ENCODE measurements at places on chromosomes 3 and 15.

DNA sequence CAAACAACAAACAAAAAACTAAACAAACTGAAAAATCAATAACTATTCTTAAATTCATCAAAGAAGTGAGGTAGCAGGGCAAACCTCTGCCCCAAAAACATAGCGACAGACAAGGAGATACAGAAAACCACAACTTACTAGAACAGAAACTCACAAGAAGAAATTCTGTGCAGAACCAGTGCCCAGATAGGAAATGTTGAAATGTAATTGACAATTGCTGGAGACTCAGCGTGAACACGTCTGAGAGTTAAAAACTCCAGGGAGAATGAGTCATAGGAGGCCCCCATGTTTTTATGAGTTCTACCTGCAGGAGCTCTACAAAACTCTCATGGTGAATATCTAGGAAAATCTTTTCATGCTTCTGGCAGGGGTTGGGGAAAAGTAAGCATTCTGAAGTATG is 95.5 kb upstream of the SETMAR start:
- no peak overlapping the region for H3K27ac ChIP-seq
- no peak overlapping the region for H3K4me3 ChIP-seq
- no peaks in the 10 kb centered on the region for H3K4me1 ChIP-seq
- no peaks in the 10 kb centered on the region for H3K36me3 ChIP-seq
- no peaks in the 10 kb centered on the region for H3K27me3 ChIP-seq

DNA sequence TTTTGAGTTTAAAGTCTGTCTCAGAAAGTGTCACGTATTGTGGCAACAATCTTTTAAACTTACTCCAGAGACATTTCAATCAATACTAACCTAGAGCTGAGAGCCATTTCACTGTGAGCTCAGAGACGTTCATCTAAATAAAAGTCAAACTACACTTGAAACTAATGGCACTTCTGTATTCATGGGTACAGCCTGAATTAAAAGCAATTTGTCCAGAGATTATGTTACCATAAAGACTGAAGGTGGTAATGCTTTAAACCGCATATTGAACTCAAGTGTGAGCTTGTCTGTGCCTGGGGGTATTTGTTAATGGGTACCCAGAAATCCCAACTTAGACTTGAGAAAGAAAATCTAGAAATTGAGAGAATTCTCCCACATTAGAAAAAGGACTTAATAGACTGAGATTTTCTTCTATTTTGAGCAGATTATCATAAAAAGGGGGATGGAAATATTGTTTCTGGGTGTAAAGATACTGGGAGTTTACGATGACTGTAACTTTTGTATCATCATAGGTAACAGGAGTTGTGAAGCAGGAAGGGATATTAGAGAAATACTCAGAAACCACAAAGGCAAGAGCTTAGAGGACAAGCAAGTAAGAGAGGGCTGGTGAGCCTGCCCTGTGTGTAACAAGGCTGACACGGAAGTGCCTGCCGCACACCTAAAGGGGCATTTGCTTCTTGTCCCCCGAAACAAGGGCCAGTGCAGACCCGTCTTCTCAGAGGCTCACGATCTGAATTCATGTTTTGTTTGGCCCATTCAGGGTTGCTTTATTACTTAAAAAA is 36.9 kb downstream of the LRIG1 start:
- peaks cover 32% of the 10 kb centered on the region for H3K36me3 ChIP-seq
- no peak overlapping the region for H3K27ac ChIP-seq
- no peaks in the 10 kb centered on the region for H3K27me3 ChIP-seq

DNA sequence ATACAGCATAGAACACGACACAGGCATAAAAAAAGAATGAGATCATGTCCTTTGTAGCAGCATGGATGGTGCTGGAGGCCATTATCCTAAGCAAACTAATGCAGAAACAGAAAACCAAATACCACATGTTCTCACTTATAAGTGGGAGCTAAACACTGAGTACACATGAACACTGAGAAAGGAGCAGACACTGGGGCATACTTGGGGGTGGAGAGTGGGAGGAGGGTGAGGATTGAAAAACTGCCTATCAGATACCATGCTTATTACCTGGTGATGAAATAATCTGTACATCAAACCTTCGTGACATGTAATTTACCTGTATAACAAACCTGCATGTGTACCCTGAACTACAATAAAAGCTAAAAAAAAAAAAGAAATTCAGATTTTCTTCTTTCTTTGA is 100.4 kb downstream of the PPM1L start:
- H3K27ac ChIP-seq = no peak overlapping the region
- no peaks in the 10 kb centered on the region for H3K4me1 ChIP-seq
- no peaks in the 10 kb centered on the region for H3K27me3 ChIP-seq
- no peak for DNase-seq
- H3K36me3 ChIP-seq = peaks cover 6% of the 10 kb centered on the region

- no peak overlapping the region for H3K27ac ChIP-seq
- H3K4me1 ChIP-seq = no peaks in the 10 kb centered on the region
- DNase-seq = no peak
- no peaks in the 10 kb centered on the region for H3K36me3 ChIP-seq
- no peak overlapping the region for H3K4me3 ChIP-seq
Observed at GRCh38 chr15:40493089-40493840, 22.5 kb downstream of the CHST14 start.

GRCh38 chr3:40585381-40586016 is 60.7 kb downstream of the ZNF621 start:
- H3K4me3 ChIP-seq = no peak overlapping the region
- H3K27ac ChIP-seq = no peak overlapping the region
- no peaks in the 10 kb centered on the region for H3K36me3 ChIP-seq
- no peak for DNase-seq
- H3K4me1 ChIP-seq = peaks cover 2% of the 10 kb centered on the region

DNA sequence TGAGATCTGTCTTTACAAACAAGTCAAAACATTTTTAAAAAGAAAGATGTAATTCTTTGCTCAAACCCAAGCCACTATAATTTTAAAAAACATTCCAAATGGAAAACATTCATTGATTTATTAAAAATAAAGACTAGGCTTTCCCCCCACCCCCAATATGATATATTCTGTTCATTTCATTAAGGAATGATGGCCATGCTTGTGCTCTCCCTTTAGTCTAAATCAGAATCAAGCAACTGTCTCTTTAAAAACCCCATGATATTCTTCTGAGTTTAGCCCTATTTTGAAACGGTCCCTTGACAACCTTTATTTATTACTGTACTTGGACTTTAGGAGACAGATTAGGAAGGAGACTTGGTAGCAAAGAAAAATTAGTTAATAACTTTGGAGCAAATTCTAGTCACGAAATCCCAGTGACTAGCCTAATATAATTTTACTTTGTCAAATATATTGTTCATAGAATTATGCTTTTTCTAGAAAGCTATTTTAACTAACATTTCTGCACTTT is 38.4 kb downstream of the TSC22D2 start:
- no peaks in the 10 kb centered on the region for H3K27me3 ChIP-seq
- H3K4me3 ChIP-seq = no peak overlapping the region
- H3K4me1 ChIP-seq = no peaks in the 10 kb centered on the region
- peaks cover 7% of the 10 kb centered on the region for H3K36me3 ChIP-seq
- no peak overlapping the region for H3K27ac ChIP-seq
- no peak for DNase-seq

DNA sequence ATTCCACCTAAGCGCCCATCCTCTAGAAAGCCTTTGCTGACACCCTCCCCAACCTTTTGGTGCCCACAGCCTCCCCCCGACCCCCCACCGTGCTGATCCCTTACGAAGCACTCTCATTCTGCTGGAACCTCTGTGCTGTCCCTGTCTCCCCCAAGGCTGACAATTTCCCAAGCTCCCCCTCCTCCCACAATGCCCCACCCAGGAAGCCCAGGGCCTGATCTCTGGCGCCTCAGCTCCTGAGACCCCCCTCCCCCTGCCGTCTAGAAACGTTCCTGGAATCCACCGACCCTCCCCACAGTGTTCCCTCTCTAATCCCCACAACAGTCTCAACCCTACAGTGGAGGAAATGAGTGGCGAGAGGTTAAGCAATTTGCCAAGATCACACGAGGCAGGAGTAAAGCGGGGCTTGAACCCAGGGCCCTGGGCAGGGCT is 18.3 kb downstream of the MYL3 start:
- H3K27me3 ChIP-seq = no peaks in the 10 kb centered on the region
- no peak for DNase-seq
- H3K36me3 ChIP-seq = peaks cover 3% of the 10 kb centered on the region
- H3K4me3 ChIP-seq = no peak overlapping the region
- 0 out of 2 replicates have a peak, but pooled peaks cover 2% of the 10 kb centered on the region for H3K4me1 ChIP-seq

All from H9 (cell line).